ENCODE measurements at places on chromosomes 3 and 15.

- DNase-seq: no peak
Measured at GRCh38 chr3:44939581-44940036, 36.4 kb downstream of the ZDHHC3 start.

DNA sequence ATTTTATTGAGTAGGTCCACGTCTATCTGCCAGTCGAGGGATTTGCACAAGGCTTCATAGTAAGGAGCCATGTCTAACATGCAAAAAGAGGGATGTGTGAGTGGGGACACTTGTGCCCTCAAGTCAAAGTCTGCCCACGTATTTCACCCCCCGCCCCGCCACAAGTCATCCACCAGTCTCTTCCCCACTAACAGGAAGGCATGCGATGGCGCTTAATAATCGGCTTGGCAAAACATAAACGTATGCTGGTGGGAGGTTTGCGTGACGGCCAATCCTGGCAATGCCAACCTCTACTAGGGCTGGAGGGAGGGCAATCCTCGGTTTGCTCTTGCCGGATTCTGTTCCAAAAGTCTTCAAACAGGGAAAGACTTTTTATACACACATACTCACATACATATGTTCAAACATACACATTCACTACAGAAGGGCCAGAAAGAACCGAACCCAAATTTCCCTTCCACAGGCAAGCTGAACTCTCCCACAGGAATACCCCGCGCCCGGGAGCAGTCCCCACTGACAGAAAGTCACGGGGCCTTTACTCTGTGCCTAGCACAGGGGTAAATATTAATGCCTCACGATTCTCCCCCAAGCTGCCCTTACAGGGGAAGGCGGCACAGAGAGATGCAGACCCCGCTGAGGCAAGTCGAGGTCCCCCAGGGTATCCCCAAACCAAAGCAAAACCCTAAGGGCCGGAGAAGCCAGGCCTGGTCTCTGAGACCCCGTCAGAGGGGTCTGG is 675 bp downstream of the PSMD6 start:
- DNase-seq: no peak

GRCh38 chr15:31292391-31293015 is 34.1 kb upstream of the KLF13 start:
- no peak for DNase-seq

GRCh38 chr3:20060974-20061685 is 20.9 kb downstream of the KAT2B start:
- DNase-seq: no peak

- DNase-seq: no peak
Measured at GRCh38 chr3:64958199-64958843, 270.5 kb upstream of the ADAMTS9 start.
